ENCODE measurements at places on chromosomes 7 and 10.

DNA sequence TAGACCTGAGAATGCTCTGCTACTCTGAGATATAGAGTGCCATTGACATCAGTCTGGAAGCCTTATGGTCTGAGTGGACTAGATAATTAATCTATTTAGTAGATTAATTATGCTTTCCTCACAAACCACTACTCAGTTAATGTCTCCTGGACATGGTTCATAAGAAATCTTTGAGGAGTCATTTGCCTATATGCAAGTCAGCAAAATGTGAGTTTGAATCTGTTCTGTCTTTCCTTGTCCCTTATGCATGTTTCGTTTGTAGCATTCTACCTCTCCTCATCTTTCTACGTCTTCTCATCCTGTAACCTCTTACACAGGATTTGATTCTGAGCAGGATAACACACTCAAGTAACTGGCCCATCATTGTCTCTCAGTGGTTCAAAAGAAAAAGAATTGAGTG is 735.4 kb upstream of the LRRTM3 start:
- DNase-seq = no peak

GRCh38 chr10:69650589-69651261 is 20.7 kb downstream of the FAM241B start:
- DNase-seq = no peak

DNA sequence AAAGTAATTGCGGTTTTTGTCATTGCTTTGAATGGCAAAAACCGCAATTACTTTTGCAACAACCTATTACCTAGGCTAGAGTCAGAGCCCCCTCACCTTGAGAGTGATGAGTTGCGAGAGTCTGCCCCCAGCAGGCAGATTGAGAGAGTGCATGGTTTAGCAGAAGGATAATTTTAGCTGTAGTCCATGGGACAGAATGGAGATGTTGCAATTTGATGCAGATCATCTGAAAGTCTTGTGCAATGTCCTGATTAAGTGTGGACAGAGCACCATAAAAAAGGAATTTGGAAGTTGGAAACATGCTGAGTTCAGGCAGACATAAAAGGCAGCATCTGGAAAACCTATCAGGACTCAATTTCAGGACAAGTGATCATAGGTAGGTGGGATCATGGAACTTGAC is 48.7 kb downstream of the GPR141 start:
- peak; percentile 89 for DNase-seq

DNA sequence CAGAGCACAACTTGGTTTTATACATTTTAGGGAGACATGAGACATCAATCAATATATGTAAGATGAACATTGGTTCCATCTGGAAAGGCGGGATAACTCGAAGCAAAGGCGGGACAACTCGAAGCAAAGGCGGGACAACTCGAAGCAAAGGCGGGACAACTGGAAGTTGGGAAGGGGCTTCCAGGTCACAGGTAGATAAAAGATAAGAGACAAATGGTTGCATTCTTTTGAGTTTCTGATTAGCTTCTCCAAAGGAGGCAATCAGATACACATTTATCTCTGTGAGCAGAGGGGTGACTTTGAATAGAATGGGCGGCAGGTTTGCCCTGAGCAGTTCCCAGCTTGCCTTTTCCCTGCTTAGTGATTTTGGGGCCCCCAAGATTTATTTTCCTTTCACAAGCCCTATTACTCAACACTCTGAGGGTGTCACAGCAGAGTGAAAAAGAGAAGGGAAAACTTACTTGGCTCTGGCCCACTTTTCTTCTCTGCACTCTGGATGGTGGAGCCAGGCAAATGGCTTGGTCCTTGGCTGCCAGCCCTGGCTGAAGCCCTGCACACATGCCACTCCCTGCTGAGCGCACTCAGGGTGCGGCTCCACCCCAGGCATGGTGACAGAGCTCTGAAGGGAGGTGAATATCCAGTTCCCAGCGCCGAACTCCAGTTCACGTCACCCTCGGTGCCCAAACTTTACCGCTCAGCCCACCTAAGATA is 46.7 kb downstream of the PARD3 start:
- DNase-seq = no peak

DNA sequence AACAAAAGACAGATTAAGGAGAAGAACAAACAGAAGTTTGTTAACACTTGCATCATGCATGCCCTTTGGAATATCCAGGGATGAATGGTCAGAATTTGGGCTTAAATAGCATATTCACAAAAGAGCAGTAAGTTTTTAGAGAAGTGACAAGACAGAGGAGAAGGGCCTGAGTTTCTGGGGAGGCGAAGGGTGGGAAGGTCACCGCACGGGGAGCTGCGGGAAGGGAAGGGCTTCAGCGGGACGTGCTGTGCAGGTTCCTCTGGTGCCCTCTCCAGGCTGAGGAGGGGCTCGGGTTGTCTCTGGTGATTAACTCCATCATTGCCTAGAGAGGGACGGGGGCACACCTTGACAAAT is 10.4 kb upstream of the ZNF22 start:
- DNase-seq = peak; percentile 33

- no peak for DNase-seq
These were observed 56.6 kb upstream of the LAMB1 start for GRCh38 chr7:108059526-108059925.
